SW480 (cell line): ENCODE measurements at places on chromosomes 4 and X.

GRCh38 chr4:108113229-108113628, 55.5 kb downstream of the LEF1 start:
- DNase-seq = no peak

- peak; percentile 84 for DNase-seq
These were observed 8.0 kb downstream of the AMOT start for GRCh38 chrX:112832481-112833095.

DNA sequence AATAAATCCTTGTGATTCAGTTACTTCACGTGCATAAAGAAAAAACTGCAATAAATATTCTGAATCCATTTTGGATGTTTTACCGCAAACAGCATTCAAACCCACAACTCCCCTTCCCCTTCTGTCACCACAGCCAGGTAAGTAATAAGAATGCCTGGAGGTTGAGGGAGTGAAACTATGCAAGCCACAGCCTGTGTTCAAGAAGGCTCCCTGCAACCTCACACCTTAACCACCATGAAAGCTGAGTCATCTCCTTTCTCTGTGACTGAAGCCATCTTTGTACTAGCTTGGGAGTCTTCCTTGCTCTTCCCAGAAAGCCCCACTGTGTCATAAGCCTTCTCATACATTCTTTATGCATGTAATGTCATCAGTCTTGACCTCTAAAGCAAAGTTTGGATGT, 297.0 kb upstream of the PUDP start:
- no peak for DNase-seq

- no peak for DNase-seq
These were observed 128.0 kb downstream of the C4orf33 start for GRCh38 chr4:129223945-129224344.

DNA sequence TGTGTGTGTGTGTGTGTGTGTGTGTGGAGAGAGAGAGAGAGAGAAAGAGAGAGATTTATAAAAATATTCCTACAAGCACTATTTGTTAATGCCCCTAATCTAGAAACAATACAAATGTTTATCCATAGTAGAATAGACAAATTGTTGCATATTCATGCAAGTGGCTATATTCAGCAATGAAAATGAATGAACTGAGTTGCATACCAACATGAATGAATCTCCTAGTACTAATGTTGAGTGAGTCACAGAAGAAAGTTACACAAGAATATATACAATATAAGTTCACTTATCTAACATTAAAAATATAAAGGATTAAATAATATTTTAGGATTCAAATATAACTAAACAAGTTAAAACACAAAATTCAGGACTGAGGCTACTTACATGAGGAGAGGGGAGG, 456.8 kb upstream of the AMOT start:
- no peak for DNase-seq

GRCh38 chr4:122652379-122652778, 31.5 kb upstream of the IL21 start:
- DNase-seq = peak; percentile 16

GRCh38 chr4:141957416-141957815, 321.0 kb downstream of the IL15 start:
- no peak for DNase-seq

DNA sequence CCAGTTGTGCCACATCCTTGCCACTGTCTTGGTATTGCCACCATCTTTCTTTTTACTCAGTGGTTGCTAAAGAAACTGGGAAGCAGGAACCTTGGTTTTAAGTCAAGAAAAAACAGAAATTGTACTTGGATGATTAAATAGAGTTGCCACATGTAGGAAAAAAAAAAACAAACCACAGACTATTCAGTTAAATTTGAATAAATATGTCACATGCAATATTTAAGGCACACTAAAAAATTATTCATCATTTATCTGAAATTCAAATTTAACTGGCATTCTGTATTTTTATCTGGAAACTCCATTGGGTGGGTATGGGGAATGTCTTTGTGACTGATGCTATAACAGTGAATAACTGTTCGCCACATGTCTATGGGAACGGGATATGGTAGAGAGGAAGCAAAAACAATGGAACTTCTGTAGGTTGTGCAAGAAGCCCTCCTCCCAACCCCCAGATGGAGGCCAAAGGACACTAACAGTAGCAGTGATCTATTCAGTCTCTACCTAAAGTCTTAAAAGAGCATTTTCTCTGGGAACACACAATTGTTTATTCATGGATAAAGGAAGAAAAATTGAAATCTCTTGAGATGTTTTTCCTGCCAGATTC, 57.0 kb upstream of the PLAC8 start:
- DNase-seq = no peak

- no peak for DNase-seq
These were observed 9.8 kb upstream of the NOCT start for GRCh38 chr4:139005774-139006173.

- no peak for DNase-seq
These were observed 10.9 kb upstream of the SYTL5 start for GRCh38 chrX:37995428-37995827.

GRCh38 chrX:34218063-34218462, 85.9 kb upstream of the FAM47A start:
- no peak for DNase-seq

DNA sequence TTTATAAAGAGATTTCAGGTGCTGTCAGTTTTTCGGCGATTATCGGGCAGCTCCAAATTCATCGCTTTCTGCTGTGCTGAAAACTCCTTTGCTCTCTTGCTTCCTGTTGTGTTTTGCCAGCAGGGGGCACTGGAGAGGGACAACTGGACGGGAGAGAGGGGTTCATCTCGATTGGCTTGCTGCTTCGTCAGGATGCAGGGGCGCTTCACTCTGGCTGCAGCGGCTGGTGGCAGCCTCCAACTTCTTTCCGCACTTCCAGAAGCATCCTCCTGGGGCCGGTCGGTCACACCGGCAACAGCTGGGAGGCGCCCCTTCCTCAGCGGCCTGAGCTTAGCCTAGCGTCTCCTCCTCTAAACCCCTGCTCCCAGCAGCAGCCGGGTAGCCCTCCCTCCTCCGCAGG, 29.5 kb downstream of the MSL3 start:
- no peak for DNase-seq

DNA sequence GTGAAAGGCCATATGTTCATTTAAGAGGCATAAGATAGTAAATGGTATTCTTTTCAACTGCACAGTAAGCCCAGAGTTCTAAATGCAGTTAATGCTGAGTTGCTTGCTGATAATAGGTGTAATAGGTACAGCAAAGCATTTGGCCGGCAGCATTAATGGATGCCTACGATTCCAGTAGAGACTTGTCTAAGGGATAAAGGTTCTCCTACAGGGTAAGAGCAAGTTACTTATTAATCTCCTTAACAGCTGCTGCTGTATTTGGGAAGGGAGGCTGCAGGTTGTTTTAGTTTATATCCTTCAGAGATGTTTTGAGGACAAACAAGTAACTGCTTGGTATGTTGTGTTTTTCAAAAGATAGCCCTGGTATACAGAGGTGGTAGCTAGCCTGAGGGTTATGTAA, 16.8 kb downstream of the TSPAN7 start:
- peak; percentile 19 for DNase-seq

DNA sequence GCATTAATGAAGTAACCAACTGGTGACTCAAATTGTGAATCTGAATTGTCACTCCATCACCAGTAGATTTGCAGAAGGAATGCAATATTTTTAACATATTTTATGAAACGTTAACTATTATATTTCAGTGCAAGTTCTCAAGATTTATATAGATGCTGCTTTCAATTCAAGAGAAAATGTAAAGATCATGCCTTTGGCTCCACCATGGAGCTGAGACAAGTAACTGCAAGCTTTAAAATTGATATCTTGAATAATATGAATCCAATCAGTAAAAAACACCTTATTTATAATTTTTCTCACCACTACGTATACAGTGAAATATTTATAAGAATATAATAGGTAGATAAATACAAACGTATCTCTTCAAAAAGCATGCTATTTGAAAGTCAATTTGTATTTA, 27.8 kb upstream of the GALNTL6 start:
- no peak for DNase-seq

GRCh38 chrX:78712336-78712735, 35.2 kb upstream of the LPAR4 start:
- no peak for DNase-seq

DNA sequence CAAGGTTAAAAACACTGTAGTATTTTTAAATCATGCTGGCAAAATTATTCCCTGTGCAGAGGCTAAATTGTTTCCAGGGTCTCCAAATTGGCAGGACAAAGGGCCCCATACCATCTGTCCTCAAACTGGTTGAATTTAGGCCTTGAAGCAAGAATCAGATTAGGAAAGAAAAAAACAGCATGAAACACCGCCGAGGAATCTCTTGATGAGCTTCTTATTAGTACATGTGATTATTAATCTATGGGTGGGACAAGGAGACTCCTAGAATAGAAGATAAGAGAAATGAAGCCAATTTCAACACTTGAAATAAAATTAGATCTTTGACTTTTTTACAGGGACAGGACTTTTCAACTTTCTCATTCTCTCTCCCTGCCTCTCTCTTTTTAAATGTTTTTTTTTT, 7.1 kb upstream of the CLNK start:
- DNase-seq = no peak

- DNase-seq = no peak
These were observed 23.0 kb downstream of the ZNF81 start for GRCh38 chrX:47859686-47860085.

- no peak for DNase-seq
These were observed 338.9 kb downstream of the DHX15 start for GRCh38 chr4:24245491-24245820.

DNA sequence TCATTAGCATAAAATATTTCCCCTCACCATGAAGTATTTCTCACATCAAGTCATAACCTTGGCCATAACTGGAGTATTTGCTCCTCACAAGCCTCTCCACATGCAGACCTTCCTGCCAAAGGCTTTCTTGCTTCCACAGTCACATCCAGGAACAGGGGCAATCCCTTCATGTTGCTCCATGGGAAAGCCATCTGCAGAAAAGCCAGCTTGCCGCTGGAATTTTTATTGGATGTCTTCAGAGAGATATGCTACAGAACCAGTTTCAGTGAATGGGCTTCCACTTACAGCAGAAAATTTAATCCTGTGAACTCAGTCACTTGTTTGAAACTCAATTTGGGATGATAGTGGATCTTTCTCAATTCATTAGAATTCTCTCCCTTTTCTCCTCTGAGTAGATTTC, 3.2 kb upstream of the CDKN2AIP start:
- no peak for DNase-seq

DNA sequence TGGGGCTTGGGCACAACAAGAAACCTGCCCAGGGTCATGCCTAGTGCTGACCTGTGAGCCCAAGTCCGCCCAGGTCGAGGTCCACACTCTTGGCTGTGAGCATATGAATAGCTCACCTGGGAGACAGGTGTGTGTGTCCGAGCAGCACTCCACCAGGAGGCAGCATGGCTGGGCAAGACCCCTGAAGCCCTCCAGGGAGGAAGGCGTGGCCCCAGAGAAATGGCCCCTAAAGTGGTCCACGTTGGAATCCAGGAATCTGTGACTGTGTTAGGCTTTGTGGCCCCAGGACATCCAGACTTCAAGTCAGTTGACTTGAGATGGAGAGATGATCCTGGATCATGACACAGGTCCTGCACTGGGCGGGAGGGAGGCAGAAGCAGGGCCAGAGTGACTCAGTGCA, 138.8 kb downstream of the CPZ start:
- DNase-seq = no peak

- no peak for DNase-seq
These were observed 75.6 kb downstream of the NPY1R start for GRCh38 chr4:163256680-163257343.

DNA sequence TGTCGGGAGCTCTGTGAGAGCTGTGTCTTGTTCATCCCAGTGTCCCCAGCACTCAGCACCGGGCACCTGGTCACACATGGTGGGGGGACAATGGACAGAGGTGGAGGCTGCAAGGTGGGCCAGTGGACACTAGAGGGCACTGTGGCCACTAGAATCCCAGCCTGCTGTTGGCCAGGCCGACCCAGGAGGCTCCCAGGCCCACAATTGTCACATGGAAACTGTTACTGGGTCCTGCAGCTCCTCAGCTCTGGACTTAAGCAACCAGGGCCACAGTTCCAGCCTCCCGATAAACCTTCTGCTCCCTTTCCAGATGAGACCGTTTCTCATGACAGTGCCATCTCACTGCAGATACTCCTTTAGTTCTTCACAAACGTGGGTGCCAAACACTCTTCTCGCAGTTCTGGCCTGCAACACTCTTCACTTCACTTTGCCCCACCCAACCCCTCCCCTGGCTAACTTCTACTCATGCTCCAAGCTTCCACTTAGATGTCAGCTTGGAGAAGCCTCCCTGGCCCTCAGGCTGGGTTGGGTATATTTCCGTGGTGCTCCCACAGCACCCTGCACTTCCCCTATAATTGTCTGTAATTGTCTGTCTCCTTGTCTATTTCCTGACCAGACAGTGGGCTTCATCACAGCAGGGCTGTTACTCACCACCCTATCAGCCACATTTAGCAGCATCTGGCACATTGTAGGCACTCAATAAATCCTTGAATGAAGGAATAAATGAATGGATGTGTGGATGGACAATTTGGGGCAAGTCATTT, 3.5 kb upstream of the IQSEC2 start:
- peak; percentile 34 for DNase-seq

DNA sequence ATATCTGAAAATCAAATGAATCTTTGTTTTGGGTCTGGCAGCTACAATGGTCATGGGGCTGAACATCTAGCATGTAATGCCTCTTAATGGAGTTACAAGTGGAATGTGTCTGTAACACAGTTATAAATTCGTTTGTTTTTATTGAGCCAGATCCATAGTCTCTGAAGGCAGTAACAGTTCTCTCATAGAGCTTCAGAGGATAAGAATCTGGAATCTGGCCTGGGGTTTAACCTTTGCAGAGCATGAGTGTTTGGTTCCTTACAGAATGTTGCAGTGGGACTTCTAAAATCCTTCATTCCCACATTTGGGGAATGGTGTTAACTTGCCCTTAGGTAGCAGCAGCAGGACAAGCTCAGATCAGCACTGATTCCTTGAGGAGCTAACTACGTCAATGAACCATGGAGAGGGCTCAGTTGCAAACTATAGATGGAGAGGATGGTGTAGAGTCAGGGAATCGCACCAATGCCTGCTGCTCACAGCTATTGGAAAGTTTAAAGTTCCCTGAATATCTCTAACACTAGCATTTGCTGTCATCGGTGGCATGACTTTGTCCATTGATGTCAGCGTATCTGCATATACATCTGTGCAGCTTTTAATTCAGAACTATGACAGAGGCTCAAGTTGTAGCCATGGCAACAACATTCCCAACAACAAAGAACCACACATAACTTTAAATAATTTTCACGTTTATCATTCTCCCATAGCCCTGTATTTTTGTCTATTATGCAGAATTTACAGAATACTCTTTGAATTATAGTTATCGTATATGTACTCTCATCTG, 72.2 kb downstream of the RASGEF1B start:
- no peak for DNase-seq

DNA sequence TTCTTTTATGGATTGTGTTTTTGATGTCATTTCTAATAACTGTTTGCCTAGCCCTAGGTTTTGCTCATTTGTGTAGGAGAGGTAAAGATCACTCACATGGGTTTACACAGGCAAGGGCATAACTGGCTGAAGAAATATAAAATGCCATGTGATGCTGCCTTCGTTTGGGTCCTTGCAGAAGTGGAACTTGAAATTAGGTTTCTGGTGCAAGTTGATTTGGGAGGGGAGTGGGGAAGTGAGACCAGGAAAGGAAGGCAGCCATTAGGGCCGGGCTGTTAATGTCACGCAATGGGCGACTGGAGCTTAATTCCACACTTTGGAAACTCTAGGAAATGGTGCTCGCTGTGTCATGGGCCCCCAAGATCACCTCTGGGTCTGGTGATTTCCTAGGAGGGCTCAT, 14.5 kb downstream of the CLCN4 start:
- DNase-seq = no peak

- DNase-seq = no peak
These were observed 7.9 kb upstream of the ATRX start for GRCh38 chrX:77793946-77794345.

GRCh38 chr4:153265306-153266047, 61.2 kb downstream of the TRIM2 start:
- no peak for DNase-seq
